ENCODE measurements at places on chromosomes 5 and 9.

DNA sequence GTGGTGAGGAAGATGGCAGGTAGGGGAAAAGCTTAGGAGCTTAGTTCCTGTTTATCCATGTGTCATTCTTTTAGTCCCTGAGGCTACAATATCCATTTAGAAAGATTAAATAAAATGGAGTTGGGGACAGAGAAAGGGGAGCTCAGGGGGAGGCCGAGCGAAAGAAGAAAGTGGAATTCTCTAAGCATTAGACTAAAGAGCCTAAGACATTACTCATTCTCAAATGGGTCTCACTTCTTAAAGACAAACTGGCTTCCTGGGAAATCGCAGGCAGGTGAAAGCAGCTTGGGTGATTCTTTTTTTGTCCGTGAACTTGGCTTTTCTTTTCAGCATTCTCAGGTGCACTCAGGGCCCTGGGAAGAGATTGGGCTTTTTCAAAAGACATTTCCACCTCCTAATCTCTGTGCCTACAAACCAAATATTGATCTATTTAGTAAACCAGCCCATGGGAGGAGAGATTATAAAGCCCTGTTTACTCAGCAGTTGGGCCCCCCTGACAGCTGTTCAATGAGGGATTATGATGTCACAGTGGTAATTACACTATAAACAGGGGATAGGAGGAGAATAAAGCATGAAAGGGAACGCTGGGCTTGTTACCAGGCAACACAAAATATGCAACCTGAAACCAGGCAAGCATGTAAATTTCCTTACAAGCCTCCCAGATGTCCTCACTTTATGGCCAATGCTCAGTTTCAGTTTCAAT is 584.0 kb downstream of the ACTL7B start:
- DNase-seq, result no peak

DNA sequence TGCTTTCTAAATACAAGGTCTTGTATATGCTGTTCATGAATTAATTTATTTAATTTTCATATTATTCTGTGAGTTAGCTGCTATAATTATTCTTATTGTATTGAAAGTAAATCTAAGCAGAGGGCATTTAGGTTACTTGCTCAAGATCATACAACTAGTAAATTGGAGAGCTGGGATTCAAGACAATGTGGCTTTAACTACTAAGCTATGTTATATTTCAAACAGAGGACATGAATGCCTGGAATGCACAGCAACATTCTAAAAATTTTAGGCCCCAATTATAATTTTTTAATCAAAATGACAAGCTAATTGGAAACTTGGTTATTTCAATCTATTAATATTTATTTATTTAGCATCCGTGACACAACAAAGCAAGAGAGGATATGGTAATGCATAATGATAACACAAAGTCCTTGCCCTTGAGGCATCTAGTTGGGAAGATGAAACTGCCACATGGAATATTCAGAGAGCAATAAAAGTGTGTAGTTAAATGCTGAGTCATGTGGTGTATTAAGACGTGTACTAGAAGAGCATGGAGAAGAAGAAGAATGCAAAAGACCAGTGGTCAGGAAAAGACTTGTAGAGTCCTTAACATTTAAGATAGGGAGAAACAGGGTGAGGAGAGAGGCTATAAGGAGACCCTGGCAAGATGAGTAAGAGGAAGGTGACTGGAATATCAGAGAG is 24.4 kb downstream of the CTXN3 start:
- no peak for DNase-seq

DNA sequence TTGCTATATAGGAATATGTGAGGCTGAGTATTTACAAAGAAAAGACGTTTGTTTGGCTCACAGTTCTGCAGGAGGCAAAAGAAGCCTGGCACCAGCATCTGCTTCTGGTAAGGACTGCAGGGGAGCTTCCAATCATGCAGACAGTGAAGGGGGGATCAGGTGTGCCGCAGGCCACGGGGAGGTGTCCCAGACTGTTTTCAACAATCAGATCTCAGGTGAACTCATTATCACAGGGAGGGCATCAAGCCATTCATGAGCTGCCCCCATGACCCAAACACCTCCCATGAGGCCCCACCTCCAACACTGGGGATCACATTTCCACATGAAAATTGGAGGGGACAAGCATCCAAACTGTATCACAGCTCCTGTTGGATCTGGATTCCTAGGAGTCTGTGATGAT is 30.4 kb upstream of the TRIM14 start:
- DNase-seq, result no peak

GRCh38 chr9:134560206-134560605 is 81.4 kb upstream of the COL5A1 start:
- DNase-seq, result no peak

DNA sequence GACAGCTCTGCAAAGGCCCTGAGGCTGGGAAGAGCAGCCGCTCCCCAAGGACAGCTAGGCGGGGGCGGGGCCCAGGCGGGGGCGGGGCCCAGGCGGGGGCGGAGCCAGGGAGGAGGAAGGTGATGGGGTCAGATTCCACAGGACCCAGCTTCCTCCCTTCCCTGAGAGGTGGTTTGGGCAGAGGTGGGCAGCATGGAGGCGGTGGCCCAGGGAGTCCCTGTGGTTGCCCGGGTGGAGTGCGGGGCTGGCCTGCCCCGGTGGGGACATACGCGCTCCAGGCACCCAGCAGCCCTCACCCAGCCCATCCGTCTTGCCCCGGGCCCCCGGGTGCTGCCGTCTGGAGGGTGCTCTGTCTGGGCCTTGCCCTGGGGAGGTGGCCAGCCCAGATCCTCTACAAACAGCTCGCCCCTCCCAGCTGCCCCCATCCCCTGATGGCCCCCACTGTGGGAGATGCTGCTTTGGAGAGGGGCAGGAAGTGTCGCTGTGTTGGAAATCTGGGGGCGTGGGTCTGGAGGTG is 11.0 kb upstream of the RNU6ATAC start:
- DNase-seq, result no peak

DNA sequence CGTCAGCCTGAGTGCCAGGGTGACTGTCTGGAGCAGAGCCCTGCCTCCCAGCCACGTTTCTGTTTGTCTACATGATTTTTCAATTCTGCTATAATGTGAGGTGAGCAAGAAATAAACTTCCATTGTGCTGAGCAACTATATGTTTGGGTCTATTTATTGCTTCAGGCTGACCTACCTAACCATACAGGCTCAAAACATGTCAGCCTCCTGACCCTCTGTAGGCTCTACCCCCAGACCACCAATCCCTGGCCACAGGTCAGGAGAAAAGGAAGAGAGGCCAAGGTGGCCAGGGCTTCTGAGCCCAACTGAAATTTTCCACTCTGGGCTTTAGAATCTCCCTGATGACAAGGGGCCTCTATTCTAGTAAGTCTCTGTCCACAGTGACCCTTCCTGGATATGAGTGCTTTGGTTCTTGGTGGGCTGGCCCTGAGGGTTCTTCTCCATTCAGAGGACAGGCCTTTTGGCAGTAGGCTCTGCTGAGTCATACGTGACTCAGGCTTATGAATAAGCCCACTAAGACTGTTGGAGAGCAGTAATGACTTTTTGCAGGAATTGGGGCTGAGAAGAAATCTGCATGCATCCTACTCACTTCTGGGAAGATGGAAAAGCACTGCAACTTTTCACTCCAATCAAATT is 117.2 kb upstream of the TBCA start:
- DNase-seq, result no peak

GRCh38 chr9:132125944-132126679 is 35.7 kb upstream of the NTNG2 start:
- no peak for DNase-seq

DNA sequence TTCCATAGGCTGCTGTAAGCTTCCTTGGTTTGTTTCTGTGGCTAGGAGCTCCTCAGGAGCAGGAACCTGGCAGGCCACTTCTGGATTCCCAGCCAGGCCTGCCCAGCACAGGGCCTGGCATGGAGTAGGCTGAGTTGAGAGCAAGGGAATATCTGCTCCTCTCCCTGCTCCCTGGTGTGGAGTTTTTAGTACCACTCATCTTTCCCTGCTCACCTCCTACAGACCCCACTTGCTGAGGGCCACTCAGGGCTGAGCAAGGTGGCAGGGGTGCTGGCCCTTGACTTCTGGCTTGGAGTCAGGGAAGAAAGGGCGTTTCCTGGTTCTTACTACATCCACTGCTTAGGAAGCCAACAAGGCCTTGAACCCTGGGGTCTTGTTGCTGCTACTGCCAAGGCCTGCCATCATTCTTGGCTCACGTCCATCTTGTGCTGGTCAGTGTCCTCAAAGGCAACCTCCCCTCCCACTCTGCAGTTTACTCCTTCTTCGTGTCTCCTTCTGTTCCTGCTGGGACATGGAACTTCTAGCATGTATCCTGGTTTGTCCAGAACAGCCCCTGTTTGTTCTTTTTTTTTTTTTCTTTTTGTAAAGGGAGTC is 54.9 kb downstream of the PSD2 start:
- DNase-seq, result no peak

- DNase-seq, result no peak
These were observed 33.9 kb upstream of the MAN2A1 start for GRCh38 chr5:109655841-109656240.

GRCh38 chr5:54291498-54291897 is 18.9 kb downstream of the ARL15 start:
- no peak for DNase-seq

GRCh38 chr5:121273833-121274433 is 577.7 kb upstream of the FTMT start:
- no peak for DNase-seq

GRCh38 chr9:89498852-89499480 is 1.1 kb upstream of the SEMA4D start:
- DNase-seq, result no peak

DNA sequence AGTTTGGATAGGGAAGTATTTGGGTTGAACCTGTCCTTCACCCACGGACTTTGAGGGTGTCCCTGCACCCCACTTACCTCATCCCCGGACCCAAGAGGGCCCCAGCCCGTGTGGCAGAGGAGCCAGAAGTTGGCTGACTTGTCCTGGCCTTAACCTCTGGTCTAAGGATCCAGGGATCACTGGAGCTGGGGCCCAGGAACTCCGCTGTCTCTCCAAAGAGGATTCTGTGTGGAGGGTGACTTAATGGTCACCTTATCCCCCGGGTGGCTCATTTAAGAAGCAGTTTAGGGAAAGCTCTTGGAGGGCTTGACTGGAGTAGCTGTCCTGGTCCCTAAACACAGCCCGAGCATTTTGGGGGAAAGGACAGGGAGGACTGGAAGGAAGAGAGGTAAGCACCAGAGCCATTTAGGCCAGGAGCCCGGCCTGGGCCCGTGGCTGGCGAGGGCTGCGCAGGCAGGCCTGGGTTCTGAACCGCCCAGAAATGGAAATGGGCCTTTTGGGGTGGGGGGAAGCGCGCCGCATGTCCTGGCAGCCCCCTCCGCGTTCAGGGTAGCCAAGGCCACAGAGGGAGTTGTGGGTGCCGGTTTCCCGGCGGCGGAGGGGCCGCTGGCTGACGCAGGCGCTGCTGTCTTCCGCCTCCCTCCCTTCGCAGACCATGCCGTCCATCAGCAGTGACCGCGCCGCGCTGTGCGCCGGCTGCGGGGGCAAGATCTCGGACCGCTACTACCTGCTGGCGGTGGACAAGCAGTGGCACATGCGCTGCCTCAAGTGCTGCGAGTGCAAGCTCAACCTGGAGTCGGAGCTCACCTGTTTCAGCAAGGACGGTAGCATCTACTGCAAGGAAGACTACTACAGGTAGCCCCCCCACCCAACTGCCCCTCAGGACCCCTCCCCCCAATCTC is 2.0 kb downstream of the LHX2 start:
- peak; percentile 27 for DNase-seq

- DNase-seq, result no peak
These were observed 136.8 kb downstream of the TLE1 start for GRCh38 chr9:81552581-81552991.

All from endothelial cell (in vitro differentiated cells).